Stomach (tissue), 19 donors: ENCODE measurements at places on chromosomes 6 and 20.

DNA sequence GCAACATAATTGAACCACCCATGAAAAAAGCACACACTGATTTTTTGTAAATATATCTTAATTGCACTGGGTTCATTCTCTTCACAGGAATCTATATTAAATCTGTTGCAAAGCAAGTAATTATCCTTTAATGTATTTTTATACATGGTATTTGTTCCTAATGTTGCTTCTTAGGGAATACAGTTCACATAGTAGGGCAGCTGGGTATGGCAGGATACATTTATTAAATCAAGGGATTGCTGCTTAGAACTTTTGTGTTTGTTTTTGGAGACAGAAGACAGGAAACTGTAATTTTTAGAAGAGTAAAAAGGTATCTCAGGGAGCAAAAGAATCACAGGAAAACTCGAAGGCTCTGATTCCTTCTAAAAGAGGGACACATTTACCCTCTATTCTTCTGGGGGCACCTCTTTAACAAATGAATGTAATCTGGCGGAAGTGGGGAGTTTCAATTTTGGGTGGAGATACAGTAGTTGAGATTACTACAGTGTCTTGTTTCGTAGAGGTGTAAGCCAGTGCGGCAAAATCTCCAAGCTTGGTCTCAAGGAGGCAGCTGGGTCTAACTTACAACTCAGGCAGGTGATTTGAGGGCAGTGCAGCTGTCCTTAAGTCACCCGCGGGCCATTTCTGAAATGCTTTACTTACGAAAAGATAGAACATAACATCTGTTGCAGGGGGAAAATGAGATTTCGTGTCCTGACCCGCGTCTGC, 812 bp upstream of the SMIM13 start:
- no peak for DNase-seq

GRCh38 chr6:53492860-53493634, 51.9 kb downstream of the GCLC start:
- DNase-seq = no peak

DNA sequence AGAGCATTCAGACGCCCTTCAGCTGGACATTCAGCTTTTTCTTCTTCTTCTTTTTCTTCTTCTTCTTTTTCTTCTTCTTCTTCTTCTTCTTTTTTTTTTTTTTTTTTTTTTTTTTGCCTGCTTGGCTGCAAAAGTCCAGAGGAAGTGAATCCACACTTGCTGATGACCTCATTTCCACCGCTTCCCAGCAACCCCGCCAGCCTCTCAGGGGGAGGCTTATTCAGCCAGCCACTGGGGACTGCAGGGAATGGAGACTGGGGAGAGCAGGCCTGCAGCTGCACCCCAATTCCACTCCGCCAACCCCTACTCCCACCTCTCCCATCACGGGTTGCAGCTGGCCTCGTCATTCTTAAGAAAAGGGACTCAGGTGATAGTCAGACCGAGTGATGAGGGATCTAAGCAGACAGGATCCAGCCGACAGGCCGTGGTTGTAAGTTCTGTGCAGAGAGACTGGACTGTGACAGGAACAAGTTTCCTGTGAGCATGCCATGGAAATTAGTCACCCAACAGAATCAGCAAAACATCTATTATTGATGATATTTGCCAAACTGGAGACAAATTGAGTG, 59.0 kb upstream of the QKI start:
- no peak for DNase-seq

DNA sequence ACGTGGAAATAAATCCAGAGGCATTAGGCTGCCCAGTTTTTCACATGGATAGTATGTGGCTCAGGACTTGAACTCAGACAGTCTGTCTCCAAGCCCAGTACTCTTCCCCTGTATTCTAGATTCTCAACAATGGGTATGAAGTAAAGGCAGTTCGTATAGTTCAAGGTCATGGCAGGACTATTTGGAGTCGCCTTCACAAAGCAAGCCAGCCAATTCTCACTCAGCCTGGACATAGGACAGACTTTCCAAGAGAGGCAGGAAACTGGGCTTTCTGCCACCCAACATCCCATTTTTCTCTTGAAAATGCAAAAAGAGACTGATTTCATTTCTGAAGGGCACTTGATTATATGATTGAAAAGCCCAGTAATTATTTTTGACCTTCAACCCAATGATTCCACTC, 111.0 kb downstream of the EDN1 start:
- DNase-seq = no peak

GRCh38 chr20:62703853-62704228, 4.8 kb upstream of the NTSR1 start:
- no peak for DNase-seq
